ENCODE measurements at places on chromosomes 12 and 14.

GRCh38 chr12:116604178-116604895 lies 45.2 kb downstream of the MAP1LC3B2 start:
- DNase-seq = no peak

- no peak for DNase-seq
Observed at GRCh38 chr12:109100741-109101140, 3.3 kb downstream of the UNG start.

DNA sequence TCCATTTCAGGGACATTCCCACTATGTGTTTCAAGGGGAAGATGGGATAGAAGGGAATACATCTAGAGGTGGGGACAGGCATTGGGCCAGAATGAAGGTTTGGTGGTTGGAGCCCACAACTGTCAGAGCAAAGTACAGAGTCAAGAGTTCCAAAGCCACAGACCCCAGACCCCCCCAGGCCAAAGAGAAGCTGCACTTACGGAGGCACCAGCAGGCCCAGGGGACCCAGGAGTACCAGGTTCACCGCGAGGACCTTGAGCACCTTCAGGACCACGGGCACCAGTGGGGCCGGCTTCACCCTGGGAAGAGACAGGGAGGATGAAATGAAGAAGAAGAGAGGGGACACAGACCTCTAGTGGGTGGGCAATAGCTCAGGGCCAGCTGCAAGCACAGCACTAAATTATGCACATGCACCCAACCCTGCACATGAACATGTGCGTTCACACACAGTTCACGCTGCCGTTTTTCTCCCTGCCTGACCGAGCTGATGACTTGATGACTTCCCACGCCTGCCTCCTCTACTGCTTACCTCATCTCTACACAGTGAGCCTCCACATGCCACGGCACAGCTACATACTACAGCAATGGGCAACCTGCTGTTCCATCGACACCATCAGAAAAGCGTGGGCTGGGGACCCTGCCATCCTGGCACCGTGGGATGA lies 16.7 kb downstream of the COL2A1 start:
- DNase-seq = no peak

DNA sequence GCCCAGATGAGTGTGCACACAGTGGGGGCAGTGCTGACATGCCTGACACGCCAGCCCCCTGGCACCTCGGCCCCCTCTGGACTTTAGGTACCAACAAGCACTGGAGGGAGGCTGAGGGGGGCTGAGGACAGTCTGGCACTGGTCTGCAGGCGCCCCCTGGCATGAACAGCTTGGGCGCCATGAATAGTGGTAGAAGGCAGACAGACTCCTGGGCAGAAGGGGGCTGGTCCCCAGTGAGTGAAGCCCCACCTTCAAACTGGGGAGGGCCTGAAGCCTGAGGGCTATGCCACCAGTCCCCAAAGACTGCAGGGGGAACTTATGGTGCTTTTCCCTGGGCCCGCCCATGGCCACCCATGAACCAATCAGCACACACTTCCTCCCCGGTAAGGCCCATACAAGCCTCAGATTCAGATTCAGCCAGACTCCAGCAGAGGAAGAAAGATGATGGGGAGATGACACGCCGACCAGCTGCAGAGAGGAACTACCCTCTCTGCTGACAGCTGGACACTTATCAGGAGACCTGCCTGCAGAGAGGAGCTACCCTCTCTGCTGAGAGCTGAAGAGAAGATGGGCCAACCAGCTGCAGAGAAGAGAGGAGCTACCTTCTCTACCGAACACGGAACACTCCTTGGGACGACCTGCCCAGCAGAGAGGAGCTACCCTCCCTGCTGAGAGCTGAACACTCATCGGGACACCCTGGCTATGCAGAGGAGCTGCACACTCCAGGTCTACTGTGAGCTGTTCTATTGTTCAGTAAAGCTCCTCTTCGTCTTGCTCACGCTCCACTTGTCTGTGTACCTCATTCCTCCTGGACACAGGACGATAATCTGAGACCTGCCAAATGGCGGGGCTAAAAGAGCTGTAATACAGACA lies 324.5 kb downstream of the PCNX1 start:
- no peak for DNase-seq

DNA sequence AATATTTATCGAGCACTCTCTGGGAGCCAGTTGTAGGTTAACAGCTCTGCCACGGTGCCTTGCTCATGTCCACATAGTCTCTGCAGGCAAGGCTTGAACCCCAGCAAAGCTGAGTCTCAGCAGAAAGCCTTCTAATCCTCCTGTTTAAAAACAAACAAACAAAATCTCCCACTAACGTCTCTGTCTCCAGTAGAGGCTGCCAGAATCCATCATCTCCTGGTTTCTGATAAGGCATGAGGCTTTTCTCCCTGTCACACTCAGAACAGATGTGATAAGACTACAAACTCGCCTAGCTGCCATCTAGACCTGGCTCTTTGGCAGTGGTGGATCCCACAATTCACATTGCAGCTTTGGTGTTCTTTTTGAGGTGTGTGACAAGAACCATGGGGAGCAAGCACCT lies 813.2 kb downstream of the AACS start:
- DNase-seq = no peak

DNA sequence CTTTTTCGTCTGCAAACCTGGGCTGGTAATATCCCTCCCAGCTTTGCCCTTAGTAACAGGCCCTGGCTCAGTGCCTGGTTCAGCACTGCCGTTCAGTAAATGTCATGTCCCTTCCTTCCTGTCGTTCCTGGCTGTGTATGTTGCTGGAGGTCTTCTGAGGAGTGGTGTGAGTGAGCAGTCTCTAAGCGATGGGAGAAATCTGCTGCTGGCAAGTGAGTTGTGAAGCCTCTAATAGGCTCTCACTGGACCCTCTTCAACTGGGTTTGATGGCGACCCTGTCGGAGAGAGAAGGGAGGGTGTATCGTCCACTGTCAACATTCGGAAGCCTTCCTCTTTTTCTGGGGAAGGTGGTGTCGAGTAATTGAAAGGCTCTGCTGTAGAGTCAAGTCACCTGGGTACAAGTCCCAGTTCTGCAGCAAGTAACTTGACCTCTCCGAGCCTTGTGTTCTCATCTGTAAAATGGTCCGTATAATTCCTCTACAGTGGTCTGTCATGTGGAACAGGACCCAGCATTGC lies 62.8 kb downstream of the HRK start:
- no peak for DNase-seq

DNA sequence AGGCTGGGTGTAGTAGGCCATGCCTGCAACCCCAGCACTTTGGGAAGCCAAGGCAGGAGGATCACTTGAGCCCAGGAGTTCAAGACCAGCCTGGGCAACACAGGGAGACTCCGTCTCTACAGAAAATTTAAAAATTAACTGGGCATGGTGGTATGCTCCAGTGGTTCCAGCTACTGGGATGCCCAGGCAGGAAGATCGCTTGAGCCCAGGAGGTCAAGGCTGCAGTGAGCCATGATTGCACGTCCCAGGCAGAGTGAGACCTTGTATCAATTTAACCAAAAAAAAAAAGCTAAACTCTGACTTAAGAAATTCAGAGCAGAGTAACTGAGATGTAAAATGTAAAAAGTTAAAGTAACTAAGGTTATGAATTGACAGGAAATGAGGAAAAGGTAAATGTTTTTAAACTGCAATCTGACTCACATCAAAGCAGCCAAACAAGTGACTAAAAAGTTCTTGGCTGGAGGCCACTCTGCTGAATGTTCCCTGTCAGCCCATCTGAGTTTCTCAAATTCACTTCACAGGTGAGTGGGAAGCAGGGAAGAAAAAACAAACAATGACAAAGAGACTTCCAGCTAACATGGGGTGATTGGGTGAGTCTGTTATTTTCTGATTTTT lies 21.3 kb downstream of the PRKD1 start:
- DNase-seq = peak; percentile 68

GRCh38 chr14:58376791-58377190 lies 18.9 kb upstream of the TOMM20L start:
- DNase-seq = no peak

DNA sequence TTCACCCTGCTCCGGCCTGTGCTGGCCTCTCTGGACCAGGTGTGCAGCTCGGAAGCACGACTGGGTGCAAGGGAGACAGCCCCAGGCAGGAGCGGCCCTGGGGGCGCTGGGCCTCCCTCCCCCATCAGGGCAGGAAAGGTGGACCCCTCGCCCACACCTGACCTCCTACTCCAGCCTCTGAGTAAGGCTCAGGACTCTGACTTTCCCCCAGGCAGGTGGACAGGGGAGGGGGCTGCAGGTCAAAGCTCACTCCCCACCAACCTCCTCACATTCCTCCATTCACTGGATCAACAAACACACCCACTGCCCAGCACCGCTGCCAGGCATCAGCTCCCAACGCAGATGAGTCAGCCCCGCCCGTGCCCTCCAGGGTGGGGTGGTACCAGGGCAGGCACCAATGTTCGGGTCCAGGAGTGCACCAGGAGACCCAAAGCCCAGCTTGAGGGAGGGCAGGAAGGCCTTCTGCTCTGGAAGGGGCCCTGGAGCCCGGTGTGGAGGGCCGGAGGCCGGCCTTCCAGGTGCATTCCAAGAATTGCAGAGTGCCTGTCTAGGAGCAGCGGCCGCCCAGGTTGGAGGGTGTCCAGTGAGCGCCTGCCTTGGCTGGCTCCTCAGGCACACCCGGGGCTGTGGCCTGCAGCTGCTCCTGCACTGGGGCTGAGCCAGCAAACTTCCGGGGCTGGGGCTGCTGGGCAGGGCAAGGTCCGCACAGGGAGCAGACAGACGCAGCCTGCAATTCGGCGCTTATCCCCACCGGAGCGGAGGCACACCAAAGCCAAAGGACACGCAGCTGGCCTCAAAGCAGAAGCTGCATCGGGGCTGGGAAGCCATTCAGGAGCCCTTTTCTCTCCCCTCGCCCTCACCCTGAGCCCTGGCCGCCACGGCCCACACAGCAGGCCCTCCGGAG lies 1.6 kb upstream of the INF2 start:
- peak; percentile 33 for DNase-seq

DNA sequence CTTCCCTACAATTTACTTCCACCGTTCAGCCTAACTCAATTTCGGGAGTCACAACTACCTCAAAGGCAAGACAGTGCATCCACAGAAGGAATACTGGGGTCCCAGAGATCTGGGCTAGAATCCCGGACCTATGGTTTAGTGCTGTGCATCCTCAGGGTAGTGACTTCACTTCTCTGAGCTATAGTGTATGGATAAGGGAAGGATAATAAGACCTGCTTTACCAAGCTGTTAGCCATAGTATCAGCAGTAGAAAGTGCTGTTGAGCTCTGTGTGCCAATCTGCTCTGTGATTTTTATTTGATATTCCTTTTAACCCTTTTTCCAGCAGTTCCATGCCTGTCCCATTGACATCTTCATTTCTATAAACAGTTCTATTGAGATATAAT lies 1044.3 kb downstream of the BCL11B start:
- DNase-seq = no peak

- DNase-seq = no peak
Observed at GRCh38 chr12:48151103-48151771, 6.1 kb downstream of the ASB8 start.

- DNase-seq = peak; percentile 70
Observed at GRCh38 chr14:59342516-59343484, 122.4 kb downstream of the GPR135 start.

- peak; percentile 7 for DNase-seq
Observed at GRCh38 chr12:67068204-67068731, 200.9 kb upstream of the CAND1 start.

DNA sequence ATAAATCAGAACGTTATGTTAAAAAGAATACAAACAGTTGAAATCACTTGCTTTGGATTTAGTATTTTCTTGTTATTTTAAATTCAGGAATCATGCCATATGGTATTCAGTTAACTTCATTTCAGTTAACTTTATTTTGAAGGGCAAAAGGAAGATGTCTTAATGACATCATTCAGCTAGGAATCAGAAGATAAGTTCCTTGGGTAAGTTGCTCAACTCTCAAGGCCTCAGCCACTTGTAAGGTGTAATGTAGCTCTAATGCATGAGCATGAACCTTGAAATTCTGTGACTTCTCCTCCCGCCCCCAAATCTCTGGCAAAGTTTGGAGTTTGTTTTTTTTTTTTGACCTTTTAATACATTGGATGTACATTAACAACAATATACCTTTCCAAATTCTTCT lies 42.6 kb downstream of the FRS2 start:
- no peak for DNase-seq

- DNase-seq = peak; percentile 93
Observed at GRCh38 chr12:31369712-31370521, 44.0 kb upstream of the SINHCAF start.

GRCh38 chr12:75489613-75490210 lies 9.2 kb downstream of the GLIPR1 start:
- no peak for DNase-seq

DNA sequence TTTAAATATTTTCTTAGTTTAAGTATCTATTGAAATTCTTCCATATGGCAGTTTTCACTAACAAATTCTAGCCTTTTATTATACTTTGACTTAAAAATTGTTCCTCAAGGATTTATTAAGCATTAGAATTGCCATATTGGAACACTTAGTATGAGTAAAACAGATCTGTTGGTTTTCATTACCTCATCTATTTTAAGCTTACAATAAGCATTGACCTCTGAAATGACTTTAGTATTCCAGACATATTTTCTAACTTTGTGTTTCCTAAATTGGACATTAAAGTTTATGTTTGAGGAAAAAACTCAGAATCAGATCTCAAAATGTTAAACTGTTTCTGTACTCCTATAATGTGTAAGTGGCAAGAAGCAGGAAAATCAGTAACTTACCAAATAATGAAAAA lies 48.4 kb downstream of the CSRP2 start:
- no peak for DNase-seq

- peak; percentile 21 for DNase-seq
Observed at GRCh38 chr14:99899578-99900178, 106.5 kb downstream of the EML1 start.

DNA sequence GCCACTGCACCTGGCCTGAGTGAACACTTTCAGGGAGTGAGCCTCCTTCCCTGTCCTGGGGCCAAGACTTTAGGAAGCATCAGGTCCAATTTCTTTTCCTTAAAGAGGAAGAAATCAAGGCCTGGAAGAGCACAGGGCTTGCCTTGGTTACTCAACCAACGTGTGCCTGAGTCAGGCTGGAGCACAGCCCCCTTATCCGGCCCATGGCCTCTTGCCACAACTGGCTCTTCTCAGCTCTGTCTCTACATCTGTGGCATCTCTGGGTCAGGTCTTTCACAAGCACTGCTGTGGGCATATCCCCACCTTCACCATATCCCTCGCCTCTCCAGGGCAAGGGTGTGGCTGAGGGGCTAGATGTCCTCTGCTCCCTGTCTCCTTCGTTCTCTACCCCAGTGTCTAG lies 6.8 kb downstream of the MYH6 start:
- no peak for DNase-seq

GRCh38 chr12:93572712-93573551 lies 457 bp downstream of the SOCS2 start:
- peak; percentile 52 for DNase-seq

DNA sequence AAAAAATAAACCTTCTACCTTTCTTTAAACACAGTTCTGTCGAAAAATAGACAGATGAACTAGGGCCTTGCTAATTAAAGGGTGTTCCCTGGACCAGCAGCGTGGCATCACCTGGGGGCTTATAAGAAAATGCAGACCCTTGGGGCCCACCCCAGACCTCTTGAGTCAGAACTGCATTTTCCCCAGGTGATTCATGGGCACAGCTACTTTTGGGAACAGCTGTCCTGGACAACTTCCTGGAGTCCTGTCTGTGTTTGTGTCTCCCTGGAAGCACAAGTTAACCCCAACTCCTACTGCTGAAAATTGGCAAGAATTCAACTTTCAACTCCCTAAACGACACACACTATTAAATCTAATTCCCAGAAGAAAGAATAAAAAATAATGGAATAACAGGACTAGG lies 17.8 kb downstream of the FBLN5 start:
- DNase-seq = no peak
